ENCODE measurements at places on chromosomes 4 and X.

GRCh38 chr4:42320822-42321388, 76.4 kb upstream of the SHISA3 start:
- no peak for DNase-seq

GRCh38 chr4:1360423-1361283, 13.6 kb downstream of the UVSSA start:
- no peak for DNase-seq

DNA sequence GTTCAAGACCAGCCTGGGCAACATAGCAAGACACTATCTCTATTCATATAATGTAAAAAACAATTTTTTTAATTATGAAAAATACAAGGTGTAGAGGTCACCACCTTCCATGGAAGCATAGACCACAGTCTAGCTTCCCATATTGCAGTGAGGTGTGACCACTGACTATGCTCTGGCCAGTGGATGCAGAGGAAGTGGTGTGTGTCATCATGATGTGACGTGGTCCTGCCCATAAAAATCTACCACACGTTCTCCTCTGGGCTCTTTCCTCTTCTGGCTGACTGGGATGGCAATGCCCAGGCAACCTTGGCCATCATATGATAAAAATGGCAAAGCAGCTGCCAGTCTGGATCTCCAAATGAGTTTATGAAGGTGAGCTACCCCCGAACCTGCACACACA, 65.7 kb downstream of the RBM47 start:
- DNase-seq = no peak

GRCh38 chr4:78477276-78477675, 74.3 kb upstream of the ANXA3 start:
- no peak for DNase-seq

GRCh38 chr4:88737307-88737941, 39.8 kb upstream of the NAP1L5 start:
- no peak for DNase-seq

DNA sequence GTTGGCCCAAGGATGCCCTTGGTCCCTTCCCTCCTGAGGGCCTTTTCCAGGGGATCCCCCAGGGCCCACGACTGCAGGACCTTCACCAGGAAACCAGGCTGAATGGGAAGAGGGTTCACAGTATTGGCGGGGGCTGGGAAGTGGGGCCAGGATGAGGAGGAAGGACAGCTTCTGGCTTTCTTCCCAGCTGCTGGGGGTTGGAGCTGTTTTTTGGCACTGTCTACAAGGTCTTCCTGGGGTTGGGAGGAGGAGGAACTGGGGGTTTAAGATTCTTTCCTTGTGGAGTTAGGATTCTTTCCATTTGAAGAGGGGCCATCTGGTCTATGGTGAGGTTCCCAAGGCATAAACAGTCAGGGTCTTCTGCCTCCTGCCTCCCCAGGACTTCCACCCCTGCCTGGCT, 64.8 kb downstream of the KIF4A start:
- DNase-seq = no peak

DNA sequence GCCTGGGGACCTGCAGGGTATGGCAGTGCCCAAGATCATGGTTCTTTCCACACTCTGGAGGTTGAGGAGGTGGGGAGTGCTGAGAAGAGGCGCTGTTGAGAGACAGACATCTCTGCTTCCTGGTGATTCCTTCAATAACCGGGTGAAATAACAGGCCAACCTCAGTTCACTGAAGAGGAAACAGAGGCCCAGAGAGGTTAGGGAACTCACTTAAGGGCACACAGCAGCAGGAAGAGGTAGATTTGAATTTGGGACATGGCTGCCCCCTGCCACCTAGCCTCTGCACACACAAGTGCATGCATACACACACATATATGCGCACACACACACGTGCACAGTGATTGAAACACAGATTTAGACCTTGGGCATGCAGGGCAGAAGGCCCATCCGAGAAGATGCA, 24.9 kb upstream of the HMX1 start:
- DNase-seq = no peak

DNA sequence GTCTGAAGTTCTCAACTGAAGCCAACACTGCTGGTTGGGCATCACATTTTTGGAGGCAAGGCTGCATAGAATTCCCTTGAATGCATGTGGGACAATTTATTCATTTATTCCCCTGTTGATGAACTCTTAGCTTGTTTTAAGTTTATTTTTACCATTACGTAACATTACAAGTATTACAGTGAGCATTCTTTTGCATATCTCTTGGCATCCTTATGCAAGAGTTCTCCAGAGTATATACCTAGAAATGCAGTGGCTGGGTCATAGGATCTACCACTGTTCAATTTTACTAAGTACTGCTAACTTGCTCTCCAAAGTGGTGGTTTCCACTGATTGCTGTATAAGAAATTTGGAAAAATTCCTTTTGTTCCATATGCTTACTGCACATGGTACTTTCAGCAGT, 66.5 kb downstream of the UCHL1 start:
- DNase-seq = no peak
